Activated naive CD4-positive, alpha-beta T cell treated with anti-CD3 and anti-CD28 coated beads, Interleukin-2, amount 10 ng/mL, durations not matched to agents 5 hours and 36 hours (primary cell): ENCODE measurements at places on chromosomes 3 and 15. TPM values are rescaled to one million over a fixed set of nuclear protein-coding genes. Genes with fewer than 3 reads are reported as not detected.

Gene MYEF2
- 26.0 TPM for total RNA-seq

Gene NUDT16
- total RNA-seq = 9.2 TPM

Gene REC114
- not detected for total RNA-seq

Gene TMEM87A
- 41.6 TPM for total RNA-seq

Gene MYNN
- total RNA-seq = 17.0 TPM

Gene SLC2A2
- total RNA-seq = not detected

Gene ZNF710
- total RNA-seq = 23.7 TPM
